NCI-H2107 (cell line): ENCODE measurements at places on chromosomes 3 and 15.

DNA sequence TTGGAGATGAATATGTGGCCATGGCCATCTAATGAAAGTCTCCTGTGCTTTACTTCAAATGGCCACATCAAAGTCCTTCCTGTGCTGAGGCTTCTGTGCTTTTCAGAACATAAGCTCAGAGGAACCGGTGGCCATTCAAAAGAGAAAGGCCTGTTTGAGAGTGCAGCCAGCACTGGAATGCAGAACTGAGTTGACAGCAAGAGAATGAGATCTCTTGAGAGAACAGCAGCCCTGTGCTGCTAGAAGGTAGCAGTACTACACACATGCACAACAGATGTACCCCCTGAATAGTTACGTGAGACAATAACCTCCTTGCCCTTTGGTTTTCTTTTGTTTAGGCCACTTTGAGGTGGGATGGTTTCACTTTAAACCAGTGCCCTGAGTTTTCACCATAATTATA lies 292.5 kb downstream of the PTPRG start:
- DNase-seq: no peak

DNA sequence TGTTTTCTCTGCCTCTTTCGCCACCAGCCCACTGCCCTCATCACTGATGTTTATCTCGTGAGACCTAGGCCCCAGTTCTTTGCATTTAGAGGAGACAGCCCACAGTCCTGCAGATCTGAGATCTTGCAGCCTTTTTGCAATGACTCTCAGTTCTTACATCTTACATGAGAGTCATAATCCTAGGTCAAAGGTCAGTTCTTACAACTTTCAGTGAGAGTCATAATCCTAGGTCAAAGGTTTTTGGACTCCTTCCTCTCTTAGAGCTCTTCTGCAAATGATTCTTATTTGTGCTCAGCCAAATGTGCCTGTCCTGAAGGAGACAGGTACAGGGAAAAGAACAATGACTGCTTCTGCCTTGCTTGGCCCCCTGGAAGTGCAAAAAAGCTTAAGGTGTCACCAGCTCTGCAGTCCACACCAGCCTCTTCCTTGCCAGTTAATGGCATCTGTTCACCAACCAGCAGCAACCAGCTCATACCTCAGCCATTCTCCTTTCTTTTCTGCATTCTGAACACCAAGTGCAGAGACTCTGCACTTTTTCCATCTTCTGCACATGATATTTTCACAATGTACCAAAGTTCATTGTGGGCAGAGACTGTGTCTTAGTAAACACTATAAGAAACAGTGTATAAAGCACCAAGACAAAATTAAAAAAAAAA lies 67.1 kb downstream of the ABHD5 start:
- no peak for DNase-seq

GRCh38 chr3:171959532-171960089 lies 79.8 kb upstream of the FNDC3B start:
- no peak for DNase-seq

DNA sequence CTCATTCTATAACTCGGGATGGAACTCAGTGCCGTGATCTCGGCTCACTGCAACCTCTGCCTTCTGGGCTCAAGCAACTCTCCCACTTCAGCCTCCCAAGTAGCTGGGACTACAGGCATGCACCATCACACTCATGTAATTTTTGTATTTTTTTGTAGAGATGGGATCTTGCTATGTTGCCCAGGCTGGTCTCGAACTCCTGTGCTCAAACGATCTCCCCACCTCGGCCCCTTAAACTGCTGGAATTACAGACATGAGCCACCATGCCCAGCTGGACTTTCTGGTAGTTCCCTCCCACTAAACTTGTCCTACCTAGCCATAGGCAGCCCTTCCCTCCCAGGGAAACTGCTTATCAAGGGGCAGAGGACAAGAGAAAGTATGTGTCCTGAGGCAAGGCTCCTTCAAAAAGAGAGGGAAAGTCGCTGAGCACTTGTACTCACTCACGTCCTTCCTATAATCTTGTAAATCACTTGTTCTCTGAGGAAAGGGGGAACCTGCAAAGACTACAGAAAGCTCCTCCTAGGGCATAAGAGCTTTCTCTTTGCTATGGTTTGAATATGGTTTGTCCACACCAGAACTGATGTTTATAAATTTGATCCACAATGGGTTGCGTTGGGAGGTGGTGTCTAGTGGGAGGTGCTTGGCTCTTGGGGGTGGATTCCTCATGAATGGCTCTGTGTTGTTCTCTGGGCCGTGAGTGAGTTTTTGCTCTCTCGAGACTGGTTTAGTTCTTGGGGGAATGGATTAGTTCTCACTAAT lies 13.6 kb upstream of the TBL1XR1 start:
- no peak for DNase-seq

- no peak for DNase-seq
Measured at GRCh38 chr3:25287291-25287884, 140.7 kb upstream of the RARB start.

- no peak for DNase-seq
Measured at GRCh38 chr3:105885256-105885655, 16.4 kb upstream of the CBLB start.

DNA sequence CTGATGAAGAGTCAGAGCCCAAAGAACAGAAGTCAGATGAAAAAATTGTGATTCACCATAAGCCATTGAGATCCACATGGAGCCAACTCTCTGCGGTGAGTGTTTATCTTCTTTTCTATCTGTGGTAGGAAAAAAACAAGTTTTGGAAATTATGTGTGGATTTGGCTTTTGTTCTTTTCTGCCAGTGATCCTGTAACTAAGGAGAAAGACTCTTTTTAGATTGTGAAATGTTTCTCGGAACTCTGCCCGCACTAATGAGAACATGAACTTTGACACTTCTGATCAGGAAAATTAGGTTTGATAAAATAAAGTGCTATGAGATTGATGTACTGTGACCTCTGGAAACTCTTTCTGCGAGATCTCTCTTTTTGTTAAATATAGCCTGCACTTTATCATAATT lies 8.4 kb downstream of the ARHGEF26 start:
- no peak for DNase-seq

GRCh38 chr3:177882124-177882648 lies 654.0 kb upstream of the KCNMB2 start:
- no peak for DNase-seq
